Caki2 (cell line): ENCODE measurements at places on chromosomes 2 and 18.

DNA sequence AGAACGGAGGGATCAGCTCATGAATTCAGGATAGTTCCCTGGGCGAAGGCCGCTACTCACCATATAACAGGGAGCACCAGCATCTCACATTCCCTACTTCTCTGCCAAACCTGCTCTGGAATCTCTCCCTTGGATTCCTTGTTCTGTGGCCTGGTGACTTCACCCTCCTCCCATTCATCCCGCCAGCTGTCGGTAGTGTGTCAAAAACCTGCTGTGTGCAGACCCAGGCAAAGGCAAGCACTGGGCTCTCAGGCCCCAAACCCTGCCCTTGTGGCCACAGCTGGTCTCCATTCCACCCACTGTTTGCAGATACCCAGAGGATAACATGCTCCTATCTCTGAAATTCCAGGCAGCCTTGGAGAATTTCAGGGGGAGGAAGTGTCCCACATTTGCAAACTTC, 151.6 kb downstream of the CAPN13 start:
- DNase-seq = no peak

- no peak for DNase-seq
These were observed 71.3 kb upstream of the FN1 start for GRCh38 chr2:215507136-215507535.

- no peak for DNase-seq
These were observed at the start of gene SLC38A11 for GRCh38 chr2:164954954-164955701. TSS of gene SLC38A11 (minus strand) at chr2:164955525. CDS start at chr2:164955247, 278 bp downstream.

- DNase-seq = no peak
These were observed 690.4 kb upstream of the NRXN1 start for GRCh38 chr2:51722311-51722710.

- DNase-seq = no peak
These were observed 18.6 kb upstream of the SKA1 start for GRCh38 chr18:50356036-50356945.

DNA sequence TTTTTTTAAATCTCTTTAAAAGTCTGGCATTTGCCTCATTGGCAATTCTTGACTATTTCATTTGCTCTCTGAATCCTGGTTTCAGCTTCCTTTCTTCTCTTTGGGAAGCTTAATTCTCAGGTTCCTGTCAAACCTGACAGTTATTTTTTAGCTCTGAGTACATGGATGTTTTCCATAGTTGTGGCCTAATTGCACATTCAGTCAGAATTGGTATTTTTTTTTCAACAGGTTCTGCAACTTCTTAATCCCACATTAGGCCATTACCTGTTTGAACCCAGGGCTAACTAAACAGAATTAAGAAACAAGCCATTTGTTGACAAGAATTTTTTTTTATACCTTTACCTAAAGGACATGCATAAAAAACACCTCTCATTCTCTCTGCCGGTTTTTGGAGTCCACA, 338.8 kb downstream of the SETBP1 start:
- DNase-seq = no peak

GRCh38 chr2:47243596-47244323, 88.7 kb upstream of the STPG4 start:
- DNase-seq = no peak

GRCh38 chr2:85246348-85246747, 81.4 kb downstream of the TGOLN2 start:
- DNase-seq = no peak

- peak; percentile 28 for DNase-seq
These were observed 129.3 kb upstream of the UNC80 start for GRCh38 chr2:209642146-209642820.

- no peak for DNase-seq
These were observed 102.2 kb downstream of the KIAA1328 start for GRCh38 chr18:36931106-36931505.

- DNase-seq = peak; percentile 25
These were observed 10.3 kb upstream of the CHST10 start for GRCh38 chr2:100427627-100428258.

GRCh38 chr2:213001297-213001910, 150.0 kb downstream of the IKZF2 start:
- DNase-seq = no peak

DNA sequence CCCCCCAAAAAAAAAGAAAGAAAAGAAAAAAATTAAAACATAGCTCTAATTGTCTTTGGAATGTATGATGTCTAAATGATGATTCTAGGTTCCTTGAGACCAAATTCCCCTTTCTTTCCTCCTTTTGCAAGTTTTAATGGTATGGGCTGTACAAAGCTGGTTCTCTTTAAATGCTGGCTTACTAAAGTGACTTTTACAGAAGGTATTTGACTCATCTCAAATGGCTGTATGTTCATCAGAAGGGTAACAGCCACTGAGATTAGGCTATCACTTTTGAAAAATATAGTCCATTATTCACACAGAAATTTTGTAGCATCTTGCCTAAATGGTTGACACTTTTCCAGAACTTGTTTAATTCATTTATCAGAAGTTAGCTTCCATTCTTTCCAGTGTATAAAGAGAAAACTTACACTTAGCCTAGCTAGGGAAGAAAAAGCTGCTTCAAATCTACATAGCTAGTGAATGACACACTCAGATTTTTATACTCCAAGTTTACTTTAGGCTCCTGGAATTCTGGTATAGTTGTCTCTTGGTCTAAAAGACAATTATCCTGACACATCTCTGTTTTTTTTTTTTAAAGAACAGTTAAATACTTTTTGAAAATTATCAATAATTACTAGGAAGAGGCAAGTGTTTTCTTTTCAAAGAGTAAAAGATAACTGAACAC, 622.6 kb downstream of the LRP1B start:
- DNase-seq = no peak

DNA sequence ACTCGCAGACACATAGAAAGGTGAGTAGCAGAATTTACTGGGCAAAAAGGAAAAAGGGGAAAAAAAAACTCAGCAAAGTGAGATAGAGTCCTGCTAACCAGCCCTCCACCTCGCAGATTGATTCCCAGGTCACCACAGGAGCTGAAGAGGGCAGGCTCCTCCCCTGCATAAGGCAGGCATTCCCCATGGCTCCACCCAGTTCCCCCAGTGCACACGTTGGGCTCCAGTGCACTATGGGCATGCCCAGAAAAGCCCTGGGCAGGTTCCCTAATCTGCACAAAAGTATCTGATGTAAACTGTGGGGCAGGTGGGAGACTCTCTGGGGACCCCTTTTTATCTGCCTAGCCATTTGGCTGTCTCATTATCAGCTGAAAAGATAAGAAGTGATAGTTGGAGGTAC, 461.2 kb upstream of the TMEFF2 start:
- no peak for DNase-seq

DNA sequence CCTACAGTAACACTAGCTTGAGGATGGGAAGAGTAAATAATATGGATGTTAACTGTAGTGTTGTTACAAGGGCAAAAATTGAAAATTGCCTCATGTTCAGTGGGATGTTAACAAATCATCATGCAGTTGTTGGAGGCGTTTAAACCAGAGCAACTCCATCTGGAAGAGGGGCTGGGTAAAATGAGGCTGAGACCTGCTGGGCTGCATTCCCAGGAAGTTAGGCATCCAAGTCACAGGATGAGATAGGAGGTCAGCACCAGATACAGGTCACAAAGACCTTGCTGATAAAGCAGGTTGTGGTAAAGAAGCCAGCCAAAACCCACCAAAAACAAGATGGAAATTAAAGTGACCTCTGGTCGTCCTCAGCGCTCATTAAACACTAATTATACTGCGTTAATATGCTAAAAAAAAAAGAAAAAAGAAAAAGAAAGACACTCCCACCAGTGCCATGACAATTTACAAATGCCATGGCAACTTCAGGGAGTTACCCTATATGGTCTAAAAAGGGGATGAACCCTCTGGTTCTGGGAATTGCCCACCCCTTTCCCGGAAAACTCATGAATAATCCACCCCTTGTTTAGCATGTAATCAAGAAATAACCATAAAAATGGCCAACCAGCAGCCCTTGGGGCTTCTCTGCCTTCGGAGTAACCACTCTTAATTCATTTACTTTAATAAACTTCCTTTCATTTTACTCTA, 101.4 kb downstream of the MYO5B start:
- DNase-seq = no peak

DNA sequence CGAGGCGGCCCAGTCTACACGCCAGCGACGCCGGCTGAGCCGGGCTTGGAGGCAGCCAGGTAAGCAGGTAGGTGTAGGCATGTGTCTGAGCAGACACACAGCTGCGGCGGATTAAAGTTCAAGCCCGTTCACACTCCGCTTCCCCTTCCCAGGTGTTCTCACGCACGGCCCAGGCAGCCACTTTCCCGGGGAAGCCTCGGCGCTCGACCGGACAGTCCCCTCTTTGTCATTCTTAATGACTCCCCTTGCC, 367 bp downstream of the TGFA start:
- no peak for DNase-seq

- peak; percentile 10 for DNase-seq
These were observed 755 bp upstream of the ATP9B start for GRCh38 chr18:79068341-79068936.
